ENCODE measurements at places on chromosomes 4 and X.

DNA sequence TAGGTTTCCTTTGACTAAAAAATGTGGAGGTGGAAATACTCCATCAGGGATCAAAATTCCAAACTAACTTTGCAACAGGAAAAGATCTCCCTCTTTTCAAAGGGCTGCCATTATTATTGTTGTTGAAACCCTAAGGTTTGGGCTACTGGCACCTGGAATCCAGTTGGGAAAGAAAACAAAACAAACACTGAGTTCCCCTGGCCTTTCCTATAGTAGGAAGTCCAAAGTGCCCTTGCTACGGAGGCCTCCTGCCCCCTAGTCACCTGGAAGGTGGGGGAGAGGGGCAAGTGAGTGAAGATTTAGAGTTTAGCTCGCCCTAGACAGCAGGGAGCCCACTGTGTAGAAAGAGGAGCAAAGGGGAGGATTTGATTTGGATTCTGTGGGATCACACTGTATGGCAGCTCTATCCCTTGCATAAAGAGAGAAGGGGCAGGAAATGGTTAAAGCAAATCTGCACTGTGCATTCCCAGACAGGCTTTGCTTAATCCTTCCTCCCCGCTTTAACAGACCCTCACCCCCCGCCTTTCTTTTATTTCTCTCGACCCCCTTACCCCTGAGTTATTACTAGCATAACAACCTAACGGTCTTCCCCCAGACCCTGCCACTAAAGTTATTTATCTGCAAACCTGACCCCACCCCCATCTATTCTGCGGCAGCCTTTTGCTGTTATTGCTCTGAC, 627 bp upstream of the FAT4 start:
- DNase-seq = no peak

- DNase-seq = no peak
Observed at GRCh38 chr4:158496030-158496741, 25.5 kb upstream of the RXFP1 start.

DNA sequence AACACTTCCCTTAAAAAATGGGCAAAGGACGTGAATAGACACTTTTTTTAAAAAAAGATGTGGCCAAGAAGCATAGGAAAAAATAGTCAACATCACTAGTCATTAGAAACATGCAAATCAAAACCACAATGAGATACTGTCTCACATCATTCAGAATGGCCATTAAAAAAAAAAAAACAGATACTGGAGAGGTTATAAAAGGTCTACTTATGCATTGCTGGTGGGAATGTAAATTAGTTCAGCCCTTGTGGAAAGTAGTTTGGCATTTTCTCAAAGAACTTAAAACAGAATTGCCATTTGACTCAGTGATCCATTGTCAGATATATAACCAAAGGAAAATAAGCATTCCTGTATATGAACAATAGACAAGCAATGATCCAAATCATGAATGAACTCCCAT, 352.8 kb upstream of the EPHA5 start:
- no peak for DNase-seq

DNA sequence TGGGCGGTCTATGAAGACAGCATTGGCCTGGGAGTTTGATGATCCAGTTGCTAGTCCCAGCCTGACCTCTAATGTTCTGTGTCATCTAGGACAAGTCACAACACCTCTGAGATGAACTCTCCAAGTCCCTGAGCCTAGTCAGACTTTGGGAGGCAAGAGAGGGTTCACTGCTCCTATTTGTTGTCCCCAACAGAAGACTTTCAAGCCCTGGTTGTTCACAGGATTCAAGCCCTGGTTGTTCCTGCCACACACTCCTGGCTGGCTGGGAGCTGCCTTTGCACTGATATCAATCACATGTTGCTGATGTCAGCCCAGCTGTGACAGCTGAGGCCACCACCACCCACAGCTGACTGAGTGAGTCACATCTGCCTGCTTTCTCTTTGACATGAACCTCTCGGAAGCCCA, 253.2 kb upstream of the RASGEF1B start:
- no peak for DNase-seq

GRCh38 chrX:31213941-31214340, 142.1 kb upstream of the FTHL17 start:
- no peak for DNase-seq

DNA sequence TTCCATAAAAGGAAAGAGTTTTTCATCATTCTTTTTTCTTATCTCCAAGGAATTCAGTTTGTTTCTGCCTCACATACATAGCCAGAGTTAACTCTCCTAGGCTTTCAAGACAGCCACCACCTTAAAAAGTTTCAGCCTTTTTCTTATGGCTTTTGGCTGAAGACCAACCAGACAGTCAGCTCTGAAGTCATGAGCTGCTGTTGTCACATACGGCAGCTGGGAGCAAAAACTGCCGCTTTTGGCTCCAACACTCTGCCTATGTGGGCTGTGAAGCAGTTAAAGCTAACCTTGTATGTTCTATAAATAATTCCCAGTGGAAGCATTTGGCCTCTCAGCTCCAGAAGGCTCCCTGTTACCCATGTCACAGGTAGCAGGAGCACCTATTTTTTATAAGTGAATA, 104.1 kb downstream of the KLHL4 start:
- no peak for DNase-seq

- DNase-seq = no peak
Observed at GRCh38 chr4:5992828-5993321, 25.4 kb downstream of the C4orf50 start.

DNA sequence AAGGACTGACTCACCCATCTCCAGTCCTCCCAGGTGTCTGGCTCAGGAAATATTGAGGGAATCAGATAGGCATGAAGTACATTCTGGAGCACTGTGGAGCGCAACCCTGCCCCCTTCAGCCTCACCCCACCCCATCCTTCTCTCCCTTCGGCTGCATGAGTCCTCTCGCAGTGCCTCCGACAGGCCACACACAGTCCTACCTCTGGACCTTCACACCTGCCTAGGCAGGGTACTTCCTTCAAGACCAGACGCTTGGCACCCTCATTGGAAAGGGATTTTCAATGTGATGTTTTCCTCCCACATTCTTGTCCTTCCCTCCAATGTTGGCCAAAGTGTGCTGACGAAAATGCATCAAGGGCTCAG, 26.8 kb upstream of the PPP2R2C start:
- no peak for DNase-seq

GRCh38 chr4:119872371-119873016, 194.2 kb downstream of the MAD2L1 start:
- DNase-seq = no peak

- DNase-seq = no peak
Observed at GRCh38 chr4:23720556-23720955, 169.3 kb downstream of the PPARGC1A start.

GRCh38 chr4:111115881-111116280, 493.0 kb upstream of the PITX2 start:
- no peak for DNase-seq

DNA sequence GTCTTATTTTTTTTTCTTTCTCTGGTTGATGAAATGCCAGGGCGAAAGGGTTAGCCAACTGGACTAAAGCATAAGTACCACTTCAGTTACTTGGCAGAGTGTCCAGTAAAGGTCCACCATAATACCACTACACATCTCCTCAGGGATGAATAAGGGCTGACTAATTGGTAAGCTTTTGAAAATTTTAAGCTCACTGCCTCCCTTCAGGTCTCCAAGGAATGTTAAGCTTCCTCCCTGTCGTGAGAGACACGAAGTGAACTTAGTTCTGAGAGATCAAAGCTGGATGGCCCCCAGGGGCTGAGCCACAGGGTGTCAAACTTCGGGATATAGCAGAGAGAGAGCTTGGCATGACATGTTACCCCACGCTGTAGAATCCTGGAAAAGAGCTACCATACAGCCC, 111.4 kb downstream of the VSIG4 start:
- DNase-seq = no peak

DNA sequence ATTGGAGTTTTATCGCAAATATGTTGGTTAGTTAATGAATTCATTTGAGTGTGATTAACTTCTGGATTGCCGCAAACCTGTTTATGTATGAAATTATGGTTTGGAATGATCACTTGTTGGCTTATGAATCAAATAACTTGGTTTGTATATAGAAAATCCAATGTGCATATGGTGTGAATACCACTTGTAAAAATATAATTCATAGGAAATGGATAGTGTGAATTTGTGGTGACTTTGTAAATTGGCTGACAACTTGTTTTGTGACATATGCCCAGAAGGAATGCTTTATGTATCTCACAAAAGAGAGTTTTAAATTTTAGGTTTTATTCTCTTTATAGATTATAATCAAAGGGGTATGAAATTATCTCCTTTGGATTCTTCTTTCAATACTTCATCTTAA, 436.2 kb downstream of the EPHA5 start:
- no peak for DNase-seq

DNA sequence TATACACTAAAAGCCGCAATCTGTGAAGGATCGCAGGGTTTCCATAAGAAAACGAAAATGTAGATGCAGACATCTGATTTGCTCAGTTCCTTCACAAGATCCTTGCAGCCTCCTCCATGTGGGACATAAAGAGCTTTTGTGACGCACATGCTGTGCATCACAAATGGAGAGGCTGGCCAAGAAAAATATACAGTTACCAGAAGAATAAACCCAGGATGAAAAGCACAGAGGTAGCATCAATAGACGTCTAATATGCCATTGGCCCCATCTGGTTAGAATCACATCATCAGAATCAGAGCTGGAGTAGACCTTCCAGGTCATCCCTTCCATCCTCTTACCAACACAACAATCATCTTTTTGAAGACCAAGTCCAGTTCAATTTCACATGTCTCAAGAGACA, 517.4 kb downstream of the RAB28 start:
- no peak for DNase-seq

- no peak for DNase-seq
Observed at GRCh38 chrX:31039327-31039711, 32.5 kb downstream of the FTHL17 start.

DNA sequence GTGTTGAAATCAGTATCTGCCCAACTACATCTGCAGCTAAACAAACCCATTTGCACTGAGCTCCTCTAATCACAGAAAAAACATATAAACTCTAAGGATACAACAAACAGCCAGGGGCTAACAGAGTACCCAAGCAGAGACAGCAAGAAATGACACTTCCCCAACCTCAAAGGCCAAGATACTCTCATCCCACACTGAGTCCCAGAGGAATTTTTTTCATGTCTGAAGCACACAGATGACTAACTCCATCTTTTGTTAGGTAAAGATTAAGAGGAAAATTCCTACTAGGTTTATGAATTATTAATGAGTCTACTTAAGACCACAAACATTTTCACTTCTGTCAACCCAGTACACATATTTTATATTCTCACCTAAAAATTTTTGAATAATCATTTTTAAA, 31.6 kb downstream of the SEPSECS start:
- no peak for DNase-seq

- no peak for DNase-seq
Observed at GRCh38 chr4:56655627-56656345, 25.3 kb downstream of the HOPX start.

GRCh38 chr4:686413-687040, 2.4 kb downstream of the SLC49A3 start:
- DNase-seq = no peak

GRCh38 chrX:48927123-48927522, 8.3 kb upstream of the PIM2 start:
- no peak for DNase-seq
